Left kidney (tissue), 8 donors: ENCODE measurements at places on chromosomes 16 and 17.

- DNase-seq = no peak
These were observed 119.4 kb downstream of the FOXL1 start for GRCh38 chr16:86697715-86698114.

DNA sequence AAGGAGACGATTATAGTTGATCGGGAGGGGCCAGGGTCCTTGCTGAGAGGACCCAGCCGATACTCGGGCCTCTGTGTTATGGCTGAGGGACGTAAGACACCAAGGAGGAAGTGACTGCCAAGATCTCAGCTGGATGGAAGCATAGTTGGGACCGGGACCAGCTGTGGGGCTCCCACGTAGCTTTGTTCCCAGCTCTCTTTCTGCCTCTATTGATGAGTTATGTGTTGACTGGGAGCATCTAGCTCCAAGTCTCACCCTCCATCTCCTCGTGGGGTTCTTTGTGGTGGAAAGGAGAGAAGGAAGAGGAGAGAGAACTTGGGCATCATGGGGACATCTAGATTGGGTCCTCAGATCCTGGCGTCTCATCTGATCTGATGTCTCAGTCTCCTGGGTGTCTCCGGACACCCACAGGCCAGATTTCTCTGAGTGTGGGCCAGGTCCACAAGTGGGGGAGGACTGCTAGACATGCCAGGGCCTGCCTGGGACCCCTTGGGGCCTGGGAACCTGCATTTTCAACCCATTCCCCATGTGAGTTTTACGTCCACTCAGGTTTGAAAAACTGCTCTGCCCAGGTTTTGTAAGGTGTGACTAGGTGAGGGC lies 1.0 kb downstream of the MGRN1 start:
- DNase-seq = no peak

- no peak for DNase-seq
These were observed 2.0 kb downstream of the DYNLL2 start for GRCh38 chr17:58085039-58085715.

DNA sequence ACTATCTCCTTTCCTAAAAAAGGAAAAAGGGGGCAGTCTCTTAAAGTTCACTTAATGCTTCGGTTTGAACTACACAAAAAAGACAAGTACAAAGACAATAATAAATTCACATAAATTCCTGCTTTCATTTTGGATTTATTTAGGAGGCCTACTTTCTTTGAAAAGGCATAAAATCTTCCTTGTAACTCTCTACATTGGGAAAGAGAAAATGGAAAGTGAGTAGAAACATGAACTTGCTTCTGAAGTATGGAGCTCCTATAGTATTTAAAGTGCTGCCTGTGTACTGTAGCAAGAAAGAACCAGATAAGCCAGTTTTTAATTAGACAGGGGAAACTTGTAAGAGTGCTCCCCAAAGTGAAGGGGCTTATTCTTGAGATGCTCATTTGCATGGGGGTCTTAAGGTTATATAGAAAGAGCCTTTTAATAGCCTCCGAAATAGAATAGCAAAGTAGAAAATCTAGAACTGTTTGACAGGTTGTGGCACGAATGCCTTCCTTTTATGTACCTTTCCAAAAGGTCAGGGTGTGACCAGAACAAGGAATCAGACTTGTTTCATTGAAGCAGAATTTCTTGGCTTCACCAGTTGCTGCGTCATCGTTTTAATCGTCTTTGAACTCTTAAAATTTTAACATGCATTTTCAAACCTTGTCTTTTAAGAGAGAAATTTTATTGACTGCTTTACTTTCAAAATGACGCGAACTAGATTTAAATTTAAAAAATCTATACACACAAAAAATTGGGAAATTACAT lies 12.9 kb downstream of the GAN start:
- no peak for DNase-seq

- DNase-seq = no peak
These were observed 11.9 kb downstream of the PER1 start for GRCh38 chr17:8140065-8141029.

- no peak for DNase-seq
These were observed 3.8 kb downstream of the TRIM47 start for GRCh38 chr17:75874323-75875181.

- DNase-seq = no peak
These were observed 3.9 kb downstream of the UNC119 start for GRCh38 chr17:28548417-28549130.

- no peak for DNase-seq
These were observed 104.7 kb downstream of the LITAF start for GRCh38 chr16:11481987-11482386.

DNA sequence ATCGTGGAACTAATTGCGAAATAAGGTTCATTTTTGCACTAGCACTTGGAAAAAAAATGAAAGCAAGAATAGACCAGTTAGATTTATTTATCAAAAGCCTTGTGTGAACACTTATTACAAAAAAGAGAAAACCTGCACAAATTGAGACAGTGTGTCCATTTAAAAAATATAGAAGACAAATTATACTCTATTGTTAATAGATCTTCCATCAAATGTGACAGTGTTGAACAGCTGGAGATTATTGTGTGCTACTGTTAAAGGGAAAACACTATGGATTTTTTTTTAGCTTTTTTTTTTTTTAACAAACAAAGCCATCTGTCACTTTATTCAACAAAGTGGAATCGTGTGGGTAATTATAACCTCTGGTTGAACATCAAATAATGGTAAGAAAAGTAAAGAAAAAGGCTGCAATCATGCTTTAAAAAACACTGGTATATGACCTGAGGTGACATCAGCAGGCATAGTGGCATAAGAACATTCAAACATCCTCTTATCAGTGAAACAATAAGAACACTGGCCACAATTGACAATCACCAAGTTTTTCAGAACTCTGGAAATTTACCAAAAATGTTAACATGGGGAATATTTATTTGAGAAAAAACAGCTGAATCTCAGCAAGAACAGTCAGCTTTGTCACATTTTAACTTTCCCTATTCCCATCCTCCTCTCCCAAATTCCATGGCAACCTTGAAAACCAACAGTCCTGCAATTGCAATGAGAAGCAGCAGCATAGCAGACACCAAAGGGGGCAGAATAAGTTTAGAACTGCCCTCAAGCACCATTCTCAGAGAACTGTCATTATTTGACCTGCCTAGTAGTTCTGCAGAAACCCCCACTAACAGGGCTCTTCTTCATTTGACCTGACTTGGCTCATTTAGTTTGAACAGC lies 442.3 kb upstream of the MON1B start:
- DNase-seq = no peak

- DNase-seq = no peak
These were observed 59.9 kb downstream of the ABR start for GRCh38 chr17:1119924-1120323.

DNA sequence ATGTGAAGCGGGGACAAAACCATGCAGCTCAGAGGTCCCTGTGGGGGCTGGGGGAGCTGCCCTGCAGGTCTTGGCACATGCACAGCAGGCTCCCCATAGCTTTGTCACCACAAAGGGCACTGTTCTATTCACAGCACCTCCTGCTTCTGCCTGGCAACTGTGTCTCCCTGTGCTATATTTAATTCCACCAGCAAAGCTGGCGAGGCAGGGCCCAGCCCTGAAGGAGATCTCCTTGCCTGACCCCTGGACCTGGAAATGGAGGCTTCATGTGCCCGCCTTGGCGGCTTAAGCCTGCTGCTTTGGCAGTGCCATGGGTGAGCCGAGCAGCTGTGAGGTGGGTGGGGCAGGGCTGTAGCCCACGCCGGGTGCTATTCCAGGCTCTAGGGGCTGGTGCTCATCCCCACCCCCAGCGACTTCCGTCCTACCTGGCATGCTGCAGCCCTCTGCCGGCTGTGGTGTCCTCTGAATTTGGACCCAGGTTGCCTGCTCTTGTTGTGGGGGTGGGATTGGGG lies 6.8 kb downstream of the LDHD start:
- no peak for DNase-seq

GRCh38 chr16:75007443-75007842 lies 8.6 kb downstream of the ZNRF1 start:
- no peak for DNase-seq

DNA sequence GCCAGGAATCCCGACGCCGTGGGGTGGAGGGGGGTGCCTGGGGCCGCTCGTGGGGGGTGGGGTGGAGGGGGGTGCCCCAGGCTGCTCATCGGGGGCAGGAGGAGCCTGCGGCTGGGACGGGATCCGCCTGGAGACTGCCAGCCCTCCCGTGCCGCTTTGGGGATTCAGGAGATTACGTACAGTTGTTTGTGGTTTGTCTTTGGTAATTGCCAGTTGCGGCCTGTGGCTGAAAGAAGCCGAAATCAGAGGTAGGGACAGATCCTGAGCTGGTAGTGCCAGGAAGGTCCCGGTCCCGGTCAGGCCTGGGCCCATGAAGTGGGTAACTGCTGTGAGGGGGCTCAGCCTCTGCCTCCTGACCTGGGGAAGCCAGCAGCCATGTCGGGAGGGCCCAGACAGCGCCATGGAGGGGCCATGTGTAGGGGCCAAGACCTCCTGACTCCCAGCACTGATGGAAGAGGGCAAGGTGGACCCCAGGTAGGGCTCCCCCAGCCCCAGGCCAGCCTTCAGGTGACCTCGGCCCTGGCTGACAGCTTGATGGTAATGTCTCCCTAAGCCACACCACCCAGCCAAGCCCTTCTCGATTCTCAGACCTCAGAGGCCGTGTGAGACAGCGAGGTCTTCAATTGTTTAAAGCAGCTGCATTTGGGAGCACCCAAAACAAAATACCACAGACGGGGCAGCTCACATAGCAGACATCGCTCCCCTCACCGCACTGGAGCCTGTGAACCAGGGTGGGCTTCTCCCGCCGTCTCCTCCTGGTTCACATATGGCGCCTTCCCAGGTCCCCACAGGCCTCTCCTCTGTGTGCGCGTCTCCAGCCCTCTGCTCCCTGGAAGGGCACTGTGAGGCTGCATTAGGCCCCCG lies 34.9 kb upstream of the SSTR5 start:
- no peak for DNase-seq

DNA sequence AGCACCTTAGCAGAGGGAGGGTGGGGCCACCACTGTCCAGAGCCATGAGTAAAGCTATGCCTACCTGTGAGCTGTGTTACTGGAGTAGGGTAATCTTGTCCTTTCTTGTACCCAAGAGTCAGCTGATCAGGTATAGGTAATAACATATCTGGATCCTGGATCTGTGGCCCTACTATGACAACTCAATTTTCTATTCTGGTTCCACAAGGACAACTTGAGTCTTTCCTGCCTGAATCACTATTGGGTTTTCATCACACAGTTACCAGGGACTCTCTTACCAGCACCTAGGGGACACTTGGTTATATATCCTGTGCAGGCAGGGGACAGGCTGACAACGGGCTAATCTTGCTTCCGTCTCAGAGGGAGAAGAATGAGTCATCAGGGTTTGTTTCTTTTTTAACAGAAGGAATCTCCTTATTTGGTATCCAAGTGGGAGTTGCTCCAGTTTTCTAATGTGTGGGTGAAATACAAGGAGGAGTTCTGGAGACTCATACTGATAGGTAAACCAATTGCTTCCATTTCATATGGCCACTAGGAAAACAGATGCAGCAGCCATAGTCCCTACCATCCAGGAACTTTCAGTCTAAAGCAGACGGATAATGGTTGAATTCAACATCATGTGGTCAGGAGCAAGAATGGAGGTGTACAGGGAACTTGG lies 6.8 kb downstream of the ZNF267 start:
- DNase-seq = no peak

DNA sequence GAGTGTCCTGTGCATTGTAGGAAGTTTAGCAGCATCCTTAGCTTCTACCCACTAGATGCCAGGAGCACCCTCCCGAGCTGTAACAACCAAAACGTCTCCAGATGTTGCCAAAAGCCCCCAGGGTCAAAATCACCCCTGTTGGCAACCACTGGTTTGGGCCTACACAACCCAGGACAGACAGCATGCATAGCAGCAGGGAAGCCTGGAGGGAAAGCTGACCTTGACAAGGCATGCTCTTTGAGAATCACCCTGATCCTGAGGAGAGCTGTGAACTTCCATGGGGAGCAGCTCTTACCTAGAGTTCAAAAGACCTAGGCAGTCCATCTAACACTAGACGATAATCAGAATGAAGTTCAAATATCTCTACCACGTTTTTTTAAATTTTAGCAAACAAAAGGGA lies 9.2 kb downstream of the SKAP1 start:
- DNase-seq = no peak

DNA sequence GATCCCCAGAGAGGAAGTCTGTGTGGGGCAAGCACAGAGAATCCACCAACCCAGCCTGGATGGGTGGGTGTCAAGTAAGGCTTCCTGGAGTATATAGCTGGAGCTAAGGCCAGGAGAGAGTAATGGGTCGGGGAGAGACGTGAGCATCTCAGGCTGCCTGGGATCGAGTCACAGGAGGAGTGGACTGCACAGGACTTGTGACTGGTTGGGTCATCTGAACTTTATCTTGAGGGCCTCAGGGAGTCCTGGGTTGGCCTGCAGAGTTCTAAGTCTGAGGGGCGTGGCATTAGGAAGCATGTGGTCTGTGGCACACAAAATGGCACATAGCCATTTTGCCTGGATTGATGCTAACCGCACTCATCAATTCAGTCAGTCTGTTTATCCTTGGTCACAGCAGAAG lies 1.5 kb downstream of the PLA2G15 start:
- DNase-seq = no peak

GRCh38 chr17:20955427-20956323 lies 87.1 kb downstream of the USP22 start:
- no peak for DNase-seq

DNA sequence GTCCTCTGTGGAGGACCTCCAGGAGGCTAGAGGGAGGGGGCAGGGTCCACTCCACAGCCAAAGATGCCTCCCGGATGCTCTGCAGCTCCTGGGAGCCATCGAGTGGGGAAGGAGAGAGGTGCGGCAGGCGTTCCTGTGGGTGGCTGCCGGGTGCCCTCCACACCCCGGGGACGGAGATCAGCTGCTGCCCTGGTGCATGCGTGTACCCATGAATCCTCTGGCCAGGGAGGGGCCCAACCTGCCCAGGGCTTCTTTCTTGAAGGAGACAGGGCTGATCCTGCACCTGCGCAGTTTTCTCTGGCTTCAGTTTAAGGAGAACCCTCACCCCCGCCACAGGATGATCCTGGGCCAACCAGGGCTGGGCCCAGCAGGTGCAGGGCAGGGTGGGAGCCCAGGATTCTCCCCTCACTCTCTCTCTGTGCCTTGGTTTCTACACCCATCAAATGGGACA lies 33.5 kb upstream of the DOC2B start:
- no peak for DNase-seq

DNA sequence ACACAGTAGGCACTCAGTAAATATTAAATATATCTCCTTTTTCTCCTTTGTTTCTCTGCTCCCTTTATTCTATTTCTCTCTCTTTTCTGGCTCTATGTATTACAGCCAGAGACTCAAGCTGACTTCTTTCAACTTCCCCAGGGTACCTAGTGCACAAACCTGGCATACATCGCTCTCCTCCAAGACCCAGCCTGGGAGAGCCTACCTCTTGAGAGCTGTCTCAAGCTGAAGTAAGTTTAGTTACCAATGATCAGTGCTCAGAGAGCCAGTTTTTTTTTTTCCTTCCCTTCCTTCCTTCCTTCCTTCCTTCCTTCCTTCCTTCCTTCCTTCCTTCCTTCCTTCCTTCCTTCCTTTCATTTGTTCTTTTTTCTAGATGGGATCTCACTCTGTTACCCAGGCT lies 19.8 kb downstream of the TMEM98 start:
- no peak for DNase-seq

GRCh38 chr17:58325976-58326468 lies 2.6 kb downstream of the TSPOAP1 start:
- no peak for DNase-seq

- DNase-seq = no peak
These were observed 38.5 kb upstream of the KIFC3 start for GRCh38 chr16:57840833-57841232.
